A549 treated with ZK216348 at 1 μM for 4 hours (cell line): ENCODE measurements at places on chromosomes 13 and 19. TPM values are rescaled to one million over a fixed set of nuclear protein-coding genes. Genes with fewer than 3 reads are reported as not detected.

The ZNF554 gene
- total RNA-seq = 0.80 to 1.2 TPM (median 0.98 TPM) in 5 replicates

The CYP2A7 gene
- total RNA-seq = not detected in 5 replicates

The RXFP2 gene
- total RNA-seq = not detected in 5 replicates

The FSD1 gene
- total RNA-seq = 6.0 to 10.8 TPM (median 8.6 TPM) in 5 replicates

The APLP1 gene
- 72.6 to 97.1 TPM (median 93.4 TPM) in 5 replicates for total RNA-seq

The SCN1B gene
- total RNA-seq = 9.7 to 20.8 TPM (median 20.6 TPM) in 5 replicates
